T-helper 17 cell (primary cell): ENCODE measurements at places on chromosomes 5 and 9. TPM values are rescaled to one million over a fixed set of nuclear protein-coding genes. Genes with fewer than 3 reads are reported as not detected.

The MYORG gene
- 0.65 TPM for total RNA-seq

The PCA3 gene
- total RNA-seq = not detected

The AHRR gene
- total RNA-seq = 4.4 TPM

The PCDHGB6 gene
- 0.10 TPM for total RNA-seq

The NR2F1-AS1 gene
- total RNA-seq = not detected

The STK32A gene
- not detected for total RNA-seq

The LHX3 gene
- 0.18 TPM for total RNA-seq

The SKIC3 gene
- 78.2 TPM for total RNA-seq

The IFNB1 gene
- total RNA-seq = not detected

The CHMP5 gene
- 22.6 TPM for total RNA-seq

GRCh38 chr5:107370396-107370968 is 300.3 kb downstream of the EFNA5 start:
- DNase-seq = no peak

GRCh38 chr9:19901586-19901985 is 112.7 kb upstream of the SLC24A2 start:
- DNase-seq = no peak

DNA sequence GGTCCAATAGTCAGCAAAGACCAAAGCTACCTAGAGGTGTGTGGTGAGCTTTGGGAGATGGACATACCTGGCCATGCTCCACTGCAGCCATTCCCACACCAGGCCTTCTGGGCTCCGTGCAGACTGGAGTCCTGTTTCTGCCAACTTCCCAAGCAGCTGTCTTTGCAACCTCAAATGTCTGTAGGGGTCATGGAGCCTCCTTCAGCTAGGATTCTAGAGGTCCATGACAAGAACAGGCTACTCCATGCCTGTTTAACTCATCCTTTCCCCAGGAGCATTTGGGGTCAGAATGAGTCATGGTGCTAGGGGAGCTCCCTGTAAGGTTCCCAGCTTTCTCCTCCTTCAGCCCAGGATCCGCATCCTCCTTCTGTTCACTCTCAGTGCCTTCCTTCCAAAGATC is 17.1 kb downstream of the VPS13A start:
- no peak for DNase-seq

- DNase-seq = no peak
These were observed 413.2 kb downstream of the MED10 start for GRCh38 chr5:5965132-5965531.

DNA sequence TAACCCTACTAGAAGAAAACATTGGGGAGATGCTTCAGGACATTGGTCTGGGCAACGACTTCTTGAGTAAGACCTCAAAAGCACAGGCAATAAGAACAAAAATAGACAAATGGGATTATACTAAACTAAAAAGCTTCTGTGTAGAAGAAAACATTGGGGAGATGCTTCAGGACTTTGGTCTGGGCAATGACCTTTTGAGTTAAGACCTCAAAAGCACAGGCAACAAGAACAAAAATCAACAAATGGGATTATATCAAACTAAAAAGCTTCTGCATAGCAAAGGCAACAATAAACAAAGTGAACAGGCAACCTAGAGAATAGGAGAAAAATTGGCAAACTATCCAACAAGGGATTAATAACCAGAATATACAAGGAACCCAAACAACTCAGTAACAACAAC is 3.7 kb downstream of the MRPL50 start:
- no peak for DNase-seq

DNA sequence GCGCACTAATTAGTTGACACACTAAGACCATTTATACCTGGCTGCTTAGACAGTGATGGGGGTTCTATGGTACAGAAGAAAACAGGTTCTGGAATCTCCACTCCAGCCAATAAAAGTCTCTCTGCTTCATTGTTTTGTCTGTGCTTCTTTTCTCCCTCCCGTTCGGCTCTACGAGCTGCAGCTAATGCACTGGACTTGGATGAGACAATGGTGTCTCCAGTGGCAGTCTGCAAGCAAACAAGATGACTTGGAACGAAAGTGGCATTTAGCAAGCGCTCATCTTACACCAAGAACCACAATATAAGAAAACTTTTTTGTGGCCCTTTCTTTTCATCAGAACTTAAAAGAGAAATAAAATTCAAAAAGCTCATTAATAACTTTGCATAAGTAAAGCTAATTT is 30.2 kb downstream of the GFM2 start:
- DNase-seq = no peak

GRCh38 chr9:131663288-131663687 is 76.6 kb downstream of the RAPGEF1 start:
- no peak for DNase-seq

DNA sequence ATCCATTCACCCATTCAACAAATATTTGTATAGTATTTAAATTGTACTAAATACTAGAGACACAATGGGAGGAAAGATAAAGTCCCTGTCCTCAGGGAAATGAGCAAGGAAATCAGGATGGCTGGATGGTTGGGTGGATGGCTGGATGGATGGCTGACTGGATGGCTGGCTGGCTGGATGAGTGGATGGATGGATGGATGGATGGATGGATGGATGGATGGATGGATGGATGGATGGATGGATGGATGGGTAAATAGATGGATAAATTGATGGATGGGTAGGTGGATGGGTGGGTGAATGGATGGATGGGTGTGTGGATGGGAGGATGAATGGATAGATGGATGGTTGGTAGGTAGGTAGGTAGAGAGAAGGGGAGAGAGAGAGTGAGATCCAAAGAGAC is 41.5 kb upstream of the WWC1 start:
- no peak for DNase-seq

- DNase-seq = no peak
These were observed 45.5 kb downstream of the RXRA start for GRCh38 chr9:134371731-134372130.

DNA sequence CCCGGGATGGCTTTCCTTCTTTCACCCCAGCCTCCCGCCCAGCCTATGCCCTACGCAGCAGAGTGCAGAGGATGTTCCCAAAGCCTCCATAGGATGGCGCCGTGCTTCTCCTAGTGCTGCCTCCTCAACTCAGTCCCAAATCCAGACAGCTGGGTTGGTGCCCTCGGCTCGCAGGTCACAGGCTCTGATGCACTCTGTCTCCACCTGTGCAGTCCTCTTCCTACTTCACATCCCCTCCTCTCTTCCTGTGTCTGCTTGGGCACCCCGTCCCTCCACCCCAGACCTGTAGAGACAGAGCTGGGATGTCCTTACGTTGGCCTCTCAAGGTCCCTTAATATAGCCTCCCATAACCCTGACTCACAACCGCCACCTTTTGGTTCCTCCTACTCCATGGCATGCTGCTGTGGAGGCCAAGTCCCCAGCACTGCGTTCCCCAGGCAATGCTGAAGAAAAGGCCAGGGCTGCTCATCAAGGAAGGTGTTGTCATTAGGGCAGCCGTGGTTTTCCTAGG is 314.4 kb downstream of the GADD45G start:
- DNase-seq = no peak

DNA sequence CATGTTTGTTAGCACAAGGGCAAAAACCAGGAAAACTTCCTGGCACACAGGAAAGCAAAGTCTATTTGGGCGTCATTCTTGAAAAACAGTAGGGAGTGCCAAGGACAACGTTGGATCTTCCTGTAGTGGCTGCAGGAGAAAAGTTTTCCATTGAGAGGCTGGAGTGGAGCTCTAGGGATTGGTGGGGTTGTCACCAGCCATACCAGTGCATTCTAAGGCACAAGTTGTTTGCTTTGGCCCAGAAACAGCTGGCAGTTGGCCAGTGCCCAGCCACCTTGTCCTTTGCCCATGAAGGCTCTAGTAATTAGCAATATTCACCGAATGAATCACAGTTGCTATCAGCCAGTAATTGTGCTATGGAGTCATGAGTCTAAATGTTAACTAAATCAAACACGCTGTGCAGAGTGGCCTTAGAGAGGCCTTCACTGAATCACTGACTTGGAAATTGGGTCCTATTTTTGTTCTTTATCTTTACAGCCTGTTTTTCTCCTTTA is 26.4 kb downstream of the TNFSF15 start:
- no peak for DNase-seq

- DNase-seq = no peak
These were observed 94.3 kb downstream of the PAPPA start for GRCh38 chr9:116247791-116248374.

DNA sequence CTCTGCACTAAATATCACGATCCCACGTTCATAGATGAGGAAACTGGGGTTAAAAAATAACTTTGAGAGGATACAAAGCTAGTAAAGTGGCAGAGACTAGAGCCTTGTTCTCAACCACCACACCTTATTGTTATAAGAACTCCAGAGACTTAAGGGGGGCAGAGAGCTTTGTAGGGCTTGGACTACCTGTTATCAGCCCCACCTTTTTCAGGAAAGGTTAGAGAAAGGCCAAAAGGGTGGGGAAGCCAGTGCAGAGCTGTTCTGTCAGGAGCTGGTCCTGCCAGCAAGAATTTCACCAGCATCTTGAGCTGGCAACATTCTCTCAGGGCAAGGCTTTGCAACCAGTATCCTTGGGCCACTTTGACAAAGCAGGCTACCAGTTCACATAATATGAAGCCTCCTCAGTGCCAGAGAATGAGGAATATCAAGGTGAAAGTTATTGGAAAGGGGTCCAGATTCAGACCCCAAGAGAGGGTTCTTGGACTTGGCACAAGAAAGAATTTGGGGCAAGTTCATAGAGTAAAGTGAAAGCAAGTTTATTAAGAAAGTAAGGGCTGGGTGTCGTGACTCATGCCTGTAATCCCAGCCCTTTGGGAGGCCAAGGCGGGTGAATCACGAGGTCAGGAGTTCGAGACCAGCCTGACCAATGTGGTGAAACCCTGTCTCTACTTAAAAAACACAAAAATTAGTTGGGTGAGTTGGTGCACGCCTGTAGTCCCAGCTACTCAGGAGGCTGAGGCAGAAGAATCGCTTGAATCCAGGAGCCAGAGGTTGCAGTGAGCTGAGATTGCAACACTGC is 66.2 kb upstream of the CLINT1 start:
- no peak for DNase-seq

- no peak for DNase-seq
These were observed 351.3 kb downstream of the DRD1 start for GRCh38 chr5:175092691-175093090.

DNA sequence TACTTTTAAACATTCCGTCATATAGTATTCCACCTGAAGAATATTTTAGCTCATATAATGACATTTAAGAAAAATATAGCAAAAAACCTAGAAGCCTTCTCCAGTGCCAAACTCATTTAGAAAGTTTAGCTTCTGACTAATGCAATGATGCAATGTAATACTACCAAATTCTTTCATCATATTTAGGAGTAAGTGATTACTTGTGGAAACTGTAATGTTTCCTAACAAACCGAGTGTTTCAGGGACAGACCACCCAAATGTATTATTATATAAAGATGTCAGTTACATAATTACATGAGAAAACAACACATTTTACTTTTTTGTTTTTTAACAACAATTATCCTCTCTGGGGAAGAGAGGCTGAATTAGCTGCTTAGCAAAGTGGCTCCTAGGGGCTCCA is 316.2 kb downstream of the ARL15 start:
- no peak for DNase-seq

GRCh38 chr5:143751342-143751741 is 60.6 kb upstream of the HMHB1 start:
- no peak for DNase-seq

DNA sequence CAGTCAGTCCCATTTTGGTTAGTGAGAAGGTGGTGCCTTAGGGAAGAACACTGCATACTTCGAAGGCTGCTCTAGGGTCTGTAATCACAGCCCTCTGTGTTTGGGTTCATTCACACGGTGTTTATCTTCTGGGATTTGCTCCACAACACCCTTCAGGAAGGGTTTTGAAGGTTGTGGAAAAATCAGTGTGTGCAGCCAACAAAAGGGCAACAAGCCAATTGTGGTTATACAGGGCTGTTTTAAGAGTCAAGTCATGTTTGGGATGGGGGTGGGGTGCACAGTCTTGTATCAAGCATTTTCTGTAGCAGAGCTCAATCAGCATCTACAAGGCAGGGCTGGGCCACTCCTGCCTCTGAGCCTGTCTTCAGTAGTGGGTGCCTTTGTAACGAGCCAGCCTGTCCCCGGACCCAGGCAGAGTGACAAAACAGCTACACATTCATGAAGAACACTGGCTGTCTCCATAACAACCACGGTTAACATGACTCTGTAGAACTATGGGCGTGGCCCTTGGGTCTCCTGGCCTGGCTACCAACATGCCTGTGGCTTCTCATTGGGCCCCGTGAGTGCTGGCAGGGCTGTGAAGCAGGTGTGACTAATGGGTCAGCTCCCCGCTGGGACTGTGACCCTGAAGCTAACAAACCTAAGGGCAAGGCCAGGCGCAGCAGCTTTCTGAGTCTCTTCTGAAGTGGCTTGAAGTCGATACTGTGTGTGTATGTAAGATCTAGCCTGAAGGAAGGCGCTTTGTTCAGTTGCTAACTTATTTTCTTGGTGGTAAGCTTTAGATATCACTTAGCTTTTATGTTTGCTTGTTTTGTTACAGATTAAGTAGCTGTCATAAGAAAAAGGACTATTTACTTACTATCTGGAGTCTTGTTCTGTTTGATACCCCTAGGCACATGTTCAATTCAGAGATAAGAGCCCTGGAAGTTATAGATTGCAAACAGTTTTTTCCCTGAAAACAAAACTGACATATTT is 27.9 kb upstream of the GOLM1 start:
- no peak for DNase-seq
